ENCODE measurements at places on chromosomes 2 and 18.

- no peak for DNase-seq
These were observed 2.9 kb upstream of the CTAGE1 start for GRCh38 chr18:22420652-22421051.

GRCh38 chr2:234002281-234002680 lies 48.2 kb upstream of the SPP2 start:
- no peak for DNase-seq

GRCh38 chr2:120566331-120567035 lies 169.2 kb upstream of the GLI2 start:
- no peak for DNase-seq

DNA sequence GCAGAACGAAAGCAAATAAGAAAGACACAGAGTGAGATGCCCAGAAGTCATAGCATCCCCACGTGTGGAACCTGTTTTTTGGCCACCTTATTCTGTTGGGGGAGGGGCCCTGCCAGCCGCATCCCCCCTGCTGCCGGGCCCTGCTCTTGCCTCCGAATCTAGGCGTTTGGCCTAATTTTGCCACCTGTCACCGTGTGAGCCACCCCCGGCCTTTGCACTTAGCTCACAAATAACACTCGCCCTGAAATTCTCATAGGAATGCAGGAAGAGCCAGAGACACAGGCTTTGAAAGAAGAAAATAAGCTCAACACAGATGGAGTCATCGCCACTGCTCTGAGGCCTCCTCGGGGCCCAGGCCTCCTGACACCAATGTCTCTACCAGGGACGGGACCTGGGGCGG lies 522.6 kb upstream of the SALL3 start:
- no peak for DNase-seq

- no peak for DNase-seq
These were observed 1.7 kb upstream of the POLR2D start for GRCh38 chr2:127859712-127860085.

- DNase-seq, result no peak
These were observed 152.7 kb upstream of the SPHKAP start for GRCh38 chr2:228334180-228334579.

DNA sequence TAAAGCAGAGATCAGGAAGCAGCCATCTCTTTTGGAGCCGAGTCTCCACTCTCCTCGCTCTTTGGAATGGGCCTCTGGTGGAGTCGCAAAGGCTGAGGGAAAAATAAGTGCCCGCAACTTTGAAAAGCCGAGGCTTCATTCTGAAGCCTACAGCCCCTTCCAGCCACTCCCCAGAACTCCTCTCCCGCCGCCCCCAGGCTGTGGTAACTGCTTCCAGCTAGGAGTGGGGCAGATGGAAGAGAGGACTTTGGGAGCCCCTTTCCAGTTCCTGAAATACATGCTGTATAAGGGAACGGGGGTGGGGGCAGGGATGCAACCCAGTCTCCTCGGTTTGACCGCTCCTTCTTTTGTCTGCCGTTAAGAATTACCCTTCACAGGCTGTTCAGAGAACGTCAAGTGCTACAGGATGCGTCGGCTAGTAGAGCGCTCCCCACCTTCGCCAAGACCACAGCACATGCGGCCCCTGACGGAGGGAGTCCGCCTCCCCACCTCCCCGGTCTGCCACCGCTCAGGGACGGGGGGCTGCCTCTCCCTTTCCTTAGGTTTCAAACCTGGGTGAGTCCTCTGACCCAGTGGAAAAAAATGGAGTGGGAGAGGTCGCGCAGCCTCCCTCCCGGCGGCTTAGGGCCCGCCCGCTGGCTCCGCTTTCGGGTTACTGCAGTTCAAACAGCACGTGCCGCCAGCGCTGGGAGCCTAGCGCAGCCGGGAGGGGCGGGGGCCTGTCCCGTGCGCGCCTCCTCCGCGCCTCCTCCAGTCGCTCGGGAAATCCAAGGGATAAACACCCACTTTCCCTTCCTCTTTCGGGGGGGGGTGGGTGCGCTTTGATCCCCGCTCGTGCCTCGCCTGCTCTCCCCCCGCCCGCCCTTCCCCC lies 4.9 kb downstream of the CYP26B1 start:
- no peak for DNase-seq

DNA sequence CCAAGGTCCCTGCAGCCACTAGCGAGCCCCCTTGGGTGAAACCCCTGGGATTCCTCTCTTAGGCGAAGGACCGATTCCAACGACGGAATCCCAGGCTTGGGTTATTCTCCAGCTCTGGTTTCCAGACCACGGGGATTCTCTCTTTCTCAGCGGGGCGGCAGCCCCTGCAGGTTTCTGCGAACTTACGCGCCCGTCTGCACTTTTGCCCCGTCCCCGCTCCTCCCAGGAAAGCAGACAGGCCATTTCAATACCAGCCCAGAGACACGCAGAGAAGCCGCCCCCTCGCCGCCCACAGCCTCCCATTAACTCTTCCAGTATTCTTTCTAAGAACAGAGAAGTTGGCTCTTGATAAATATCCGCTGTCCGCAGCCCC lies 1.2 kb downstream of the CBLN2 start:
- DNase-seq, result no peak

DNA sequence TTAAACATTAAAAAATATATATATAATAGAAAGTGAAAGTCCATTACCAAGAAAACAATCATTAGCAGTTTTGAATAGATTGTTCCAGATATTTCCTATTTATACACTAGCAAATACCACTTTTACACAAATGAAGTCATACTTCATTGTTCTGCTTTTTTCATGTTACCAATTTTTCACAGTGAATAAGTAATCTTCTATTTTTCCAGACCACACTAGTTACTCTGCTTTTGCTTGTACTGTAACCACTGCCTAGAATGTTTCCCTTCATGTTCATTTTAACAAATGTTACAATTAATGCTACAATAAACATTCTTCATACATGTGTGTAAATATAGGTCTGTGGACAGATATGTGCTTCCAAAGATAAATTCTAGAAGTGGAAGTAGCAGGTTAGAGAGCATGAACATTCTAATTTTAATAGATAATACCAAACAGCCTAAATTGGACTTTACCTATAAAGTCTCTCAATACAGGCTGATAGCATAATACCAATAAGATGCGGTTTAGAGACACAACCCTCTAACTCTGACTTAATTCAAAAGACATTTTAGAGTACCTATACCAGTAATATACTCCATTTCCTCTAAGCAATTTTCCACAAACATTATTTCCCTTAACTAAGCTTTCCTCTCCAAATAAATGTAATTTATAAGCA lies 17.0 kb downstream of the ITSN2 start:
- DNase-seq, result no peak

- DNase-seq, result no peak
These were observed 95.3 kb downstream of the EIPR1 start for GRCh38 chr2:3282056-3282998.

DNA sequence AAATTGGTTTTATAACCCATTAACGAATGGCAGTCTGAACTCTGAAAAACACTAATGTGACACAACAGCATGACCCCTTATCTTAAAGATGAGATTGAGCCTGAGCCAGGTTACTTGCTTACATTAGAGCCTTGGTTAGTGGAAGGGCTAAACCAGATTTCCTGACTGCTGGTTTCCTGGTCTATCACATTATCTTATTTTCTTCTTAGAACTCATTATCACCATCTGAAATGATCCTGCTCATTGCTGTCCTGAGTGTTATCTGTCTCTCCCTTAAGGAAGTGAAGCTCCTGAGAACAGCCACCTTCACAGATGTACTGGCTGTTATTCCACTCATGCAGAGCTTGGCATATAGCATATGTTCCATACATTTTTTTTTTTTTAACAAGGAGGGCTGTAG lies 9.0 kb upstream of the NRP2 start:
- no peak for DNase-seq

DNA sequence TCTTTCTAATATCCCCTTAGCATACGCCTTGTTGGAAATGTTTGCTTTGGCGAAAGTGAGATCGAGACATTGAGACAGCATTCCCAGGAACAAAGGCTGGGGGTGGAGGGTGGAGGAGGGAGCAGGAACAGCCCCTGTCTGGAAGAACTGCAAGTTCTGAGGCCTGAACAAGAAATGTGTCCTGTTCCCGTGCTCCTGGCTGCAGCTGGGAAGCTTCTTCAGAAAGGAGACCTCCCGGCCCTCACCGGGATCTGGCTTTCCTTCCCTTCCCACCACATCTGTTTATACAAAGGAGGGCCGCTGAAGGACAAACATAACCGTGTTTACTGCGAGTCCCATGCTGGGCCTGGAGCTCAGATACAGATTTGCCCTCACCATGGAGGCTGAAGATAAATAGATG lies 35.9 kb downstream of the AFF3 start:
- DNase-seq, result no peak

- DNase-seq, result no peak
These were observed 18.3 kb downstream of the AAK1 start for GRCh38 chr2:69625078-69625795.

DNA sequence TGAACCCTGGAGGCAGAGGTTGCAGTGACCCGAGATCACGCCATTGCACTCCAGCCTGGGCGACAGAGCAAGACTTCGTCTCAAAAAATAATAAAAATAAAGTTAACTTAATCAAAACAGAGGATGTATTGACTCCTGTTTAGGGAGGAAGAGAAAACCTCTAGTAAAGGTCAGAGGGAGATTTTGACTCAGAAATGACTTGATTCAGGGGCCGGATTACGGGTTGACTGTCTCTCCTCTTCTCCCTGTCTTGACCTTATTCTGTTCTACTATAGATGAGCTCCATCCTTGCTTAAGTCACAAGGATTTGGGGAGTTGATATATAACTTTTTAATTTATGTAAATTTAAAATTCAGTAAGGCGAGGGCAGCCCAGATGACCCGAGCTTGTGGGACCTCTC lies 71.0 kb downstream of the COX7A2L start:
- DNase-seq, result no peak

All from cortex of kidney (tissue), 1 donor.